ENCODE measurements at places on chromosomes 3 and 15.

DNA sequence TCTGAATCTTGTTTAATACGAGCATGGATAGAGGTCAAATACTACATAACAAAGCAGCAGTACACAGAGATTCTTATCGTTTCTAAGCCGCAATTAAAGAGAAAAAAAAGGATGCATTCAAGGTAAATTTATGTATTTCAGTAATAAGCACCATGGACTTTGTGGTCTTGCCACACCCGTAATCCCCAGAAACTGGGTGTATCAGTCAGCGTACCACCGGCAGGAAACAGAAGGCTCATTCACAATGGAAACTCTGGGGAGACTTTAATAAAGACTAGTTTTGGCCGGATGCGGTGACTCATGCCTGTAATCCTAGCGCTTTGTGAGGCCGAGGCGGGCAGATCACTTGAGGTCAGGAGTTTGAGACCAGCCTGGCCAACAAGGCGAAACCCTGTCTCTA, 81.9 kb upstream of the ZNF280D start:
- DNase-seq: no peak

- no peak for DNase-seq
Measured at GRCh38 chr15:44570361-44570760, 33.4 kb downstream of the EIF3J start.

GRCh38 chr3:4824926-4825325, 154.3 kb upstream of the BHLHE40 start:
- no peak for DNase-seq

DNA sequence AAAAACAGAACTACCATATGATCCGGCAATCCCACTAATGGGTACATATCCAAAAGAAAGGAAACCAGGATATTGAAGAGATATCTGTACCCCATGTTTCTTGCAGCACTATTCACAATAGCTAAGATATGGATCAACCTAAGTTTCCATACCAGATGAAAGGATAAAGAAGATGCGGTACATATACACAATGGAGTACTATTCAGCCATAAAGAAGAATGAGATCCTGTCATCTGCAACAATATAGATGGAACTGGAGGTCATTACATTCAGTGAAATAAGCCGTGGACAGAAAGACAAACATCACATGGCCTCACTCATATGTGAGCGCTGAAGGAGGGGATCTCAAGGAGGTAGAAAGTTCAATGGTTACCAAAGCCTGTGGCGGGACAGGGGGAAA, 3.0 kb downstream of the SLC41A3 start:
- DNase-seq: no peak

DNA sequence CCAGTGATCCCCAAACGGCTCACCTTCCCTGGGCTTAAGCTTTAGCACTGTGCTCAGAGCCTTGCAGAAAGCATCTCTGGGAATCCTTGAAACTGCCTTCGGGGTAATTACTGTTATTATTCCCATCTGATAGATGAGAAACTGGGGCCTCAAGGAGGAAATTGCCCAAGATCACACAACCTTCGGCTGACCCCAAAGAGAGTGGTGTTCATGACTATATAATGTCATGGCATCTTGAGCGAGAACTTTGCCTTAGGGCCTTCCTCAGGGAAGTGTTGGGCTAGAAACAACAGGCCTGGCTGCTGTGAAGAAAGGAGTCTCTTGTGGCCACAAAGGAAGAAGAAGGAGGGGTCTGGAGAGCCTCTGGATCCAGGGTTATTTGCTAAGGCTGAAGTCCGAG, 388.7 kb upstream of the CFAP20DC start:
- DNase-seq: no peak

- no peak for DNase-seq
Measured at GRCh38 chr15:71336671-71337070, 221.4 kb downstream of the THSD4 start.

GRCh38 chr3:82294609-82295008, 533.2 kb upstream of the GBE1 start:
- no peak for DNase-seq

Measured in mesenteric fat pad (tissue), 1 donor.